Stimulated activated CD8-positive, alpha-beta memory T cell treated with anti-CD3 and anti-CD28 coated beads, Interleukin-12 subunit alpha, Interleukin-12 subunit beta, amount 100 ng/mL, for 1 hour (primary cell): ENCODE measurements at places on chromosomes 13 and 19.

GRCh38 chr13:73467125-73467524 is 408.3 kb downstream of the KLF5 start:
- DNase-seq: no peak

- DNase-seq: peak; percentile 24
These were observed 49.1 kb downstream of the NFIX start for GRCh38 chr19:13044231-13044836.

DNA sequence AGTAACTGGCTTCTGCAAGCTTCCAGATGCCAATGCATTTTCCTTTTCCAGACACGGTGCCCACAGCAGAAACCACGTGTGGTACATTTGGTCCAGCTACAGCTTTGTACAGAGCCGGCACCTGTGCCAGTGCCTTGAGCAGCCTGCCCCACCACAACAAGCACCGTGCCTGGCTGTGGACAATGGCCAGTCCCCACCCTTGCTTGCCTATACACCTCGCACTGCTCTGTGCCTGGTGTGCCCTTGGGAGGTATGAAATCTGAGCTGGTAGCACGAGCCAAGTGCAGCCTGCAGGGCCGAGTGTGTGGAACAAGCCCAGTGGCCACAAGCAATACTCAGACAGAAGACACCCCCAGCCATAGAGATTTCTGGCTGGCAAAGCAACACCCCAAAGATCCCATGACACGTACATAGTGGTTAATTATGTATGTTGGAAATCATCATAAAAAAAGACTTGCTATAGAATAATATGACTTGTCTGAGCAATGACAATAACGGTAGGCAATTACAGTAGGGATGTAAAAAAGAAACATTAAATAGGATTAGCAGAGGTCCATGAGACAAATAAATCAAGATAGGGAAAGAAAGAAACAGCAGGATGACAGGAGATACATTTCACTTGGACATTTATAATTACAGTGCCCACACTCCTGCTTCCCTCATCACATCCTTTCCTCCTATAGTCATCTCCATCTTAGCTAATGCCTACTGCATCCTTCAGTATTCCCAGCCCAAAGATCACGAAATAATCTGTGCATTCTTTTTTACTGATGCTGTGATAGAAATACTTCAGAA is 1399.5 kb downstream of the PCDH9 start:
- DNase-seq: no peak

DNA sequence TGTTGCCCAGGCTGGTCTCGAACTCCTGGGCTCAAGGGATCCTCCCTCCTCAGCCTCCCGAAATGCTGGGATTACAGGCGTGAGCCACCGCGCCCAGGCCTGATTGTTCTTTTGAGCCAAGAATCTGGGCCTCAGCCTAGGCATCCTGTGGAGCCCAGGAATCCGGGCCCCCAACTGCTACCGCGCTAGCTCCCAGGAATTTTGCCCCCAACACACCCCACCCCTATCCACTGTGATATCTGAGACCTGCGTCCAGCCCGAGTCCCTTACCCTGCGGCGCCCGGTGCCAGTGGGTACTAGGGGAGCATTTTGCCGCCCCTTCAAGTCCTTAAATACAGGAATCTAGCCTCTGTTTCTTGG is 838 bp upstream of the MYADM start:
- no peak for DNase-seq

- no peak for DNase-seq
These were observed 211.7 kb downstream of the DCT start for GRCh38 chr13:94267581-94268366.

DNA sequence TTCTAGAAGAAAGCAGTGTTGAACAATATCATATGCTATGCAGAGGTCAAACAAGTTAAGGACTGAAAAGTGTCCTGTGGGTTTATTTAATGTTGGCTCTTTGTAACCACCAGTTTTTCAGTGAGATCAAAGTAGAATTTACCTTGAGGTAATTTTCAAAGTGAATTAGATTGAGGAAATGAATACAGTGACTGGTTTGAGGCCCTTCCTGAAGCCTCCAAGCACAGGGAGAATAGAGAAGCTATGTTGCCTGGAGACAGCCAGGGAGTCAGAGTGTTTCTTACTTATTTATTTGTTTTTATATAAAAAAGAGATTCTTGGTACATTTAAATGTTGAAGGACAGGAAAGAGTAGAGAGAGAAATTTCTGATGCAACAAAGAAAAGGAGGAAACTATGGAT is 954.3 kb upstream of the SPRY2 start:
- no peak for DNase-seq

- DNase-seq: no peak
These were observed 16.4 kb upstream of the ZNF14 start for GRCh38 chr19:19749117-19749907.

GRCh38 chr19:47752440-47753211 is 7.3 kb downstream of the NOP53 start:
- DNase-seq: no peak

DNA sequence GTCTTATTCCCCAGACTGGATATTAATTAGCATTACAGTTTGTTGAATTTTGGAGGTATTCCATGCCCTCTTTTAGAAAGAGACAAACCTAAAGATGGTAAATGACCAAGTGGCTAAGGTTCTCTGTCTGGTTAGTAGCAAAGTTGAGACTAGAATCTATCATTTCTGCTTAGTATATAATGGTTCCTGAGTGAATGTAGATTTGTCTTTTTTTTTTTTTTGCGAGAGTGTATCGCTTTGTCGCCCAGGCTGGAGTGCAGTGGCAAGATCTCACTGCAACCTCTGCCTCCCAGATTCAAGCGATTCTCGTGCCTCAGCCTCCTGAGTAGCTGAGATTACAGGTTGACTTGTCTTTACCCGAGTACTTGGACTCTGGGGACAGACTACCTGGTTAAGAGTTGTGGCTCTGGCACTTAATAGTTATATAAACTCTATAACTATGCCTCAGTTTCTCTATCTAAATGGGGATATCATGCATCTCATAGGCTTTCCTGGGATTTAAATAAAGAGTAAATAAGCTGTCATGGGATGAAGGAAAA is 2.7 kb downstream of the NAA16 start:
- DNase-seq: no peak

GRCh38 chr19:29445246-29445645 is 80.5 kb upstream of the VSTM2B start:
- DNase-seq: no peak

DNA sequence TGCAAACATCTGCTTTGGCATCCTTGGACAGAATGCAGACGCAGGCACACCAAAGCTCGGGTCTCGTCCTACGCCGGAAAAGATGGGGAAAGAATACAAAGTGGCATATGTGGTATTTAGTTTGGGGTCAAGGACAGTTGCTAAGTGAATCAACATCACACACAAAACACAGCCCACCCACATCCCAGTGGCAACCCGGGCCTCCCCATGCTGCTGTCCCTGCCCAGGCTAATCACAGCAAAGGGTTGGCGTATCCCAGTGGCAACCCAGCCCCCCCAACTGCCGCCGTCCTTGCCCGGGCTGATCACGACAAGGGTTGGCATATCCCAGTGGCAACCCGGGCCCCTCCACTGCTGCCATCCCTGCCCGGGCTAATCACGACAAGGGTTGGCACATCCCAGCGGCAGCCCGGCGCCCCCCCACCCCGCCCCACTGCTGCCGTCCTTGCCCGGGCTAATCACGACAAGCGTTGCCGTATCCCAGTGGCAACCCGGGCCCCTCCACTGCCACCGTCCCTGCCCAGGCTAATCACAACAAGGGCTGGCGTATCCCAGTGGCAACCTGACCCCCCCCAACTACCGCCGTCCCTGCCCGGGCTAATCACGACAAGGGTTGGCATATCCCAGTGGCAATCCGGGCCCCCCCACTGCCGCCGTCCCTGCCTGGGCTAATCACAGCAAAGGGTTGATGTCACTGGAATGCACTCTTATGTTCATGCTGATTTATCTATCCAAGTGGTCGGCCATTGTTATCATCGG is 167.8 kb upstream of the SOX1 start:
- no peak for DNase-seq

- DNase-seq: no peak
These were observed 3.0 kb upstream of the RAB3D start for GRCh38 chr19:11342429-11342828.

DNA sequence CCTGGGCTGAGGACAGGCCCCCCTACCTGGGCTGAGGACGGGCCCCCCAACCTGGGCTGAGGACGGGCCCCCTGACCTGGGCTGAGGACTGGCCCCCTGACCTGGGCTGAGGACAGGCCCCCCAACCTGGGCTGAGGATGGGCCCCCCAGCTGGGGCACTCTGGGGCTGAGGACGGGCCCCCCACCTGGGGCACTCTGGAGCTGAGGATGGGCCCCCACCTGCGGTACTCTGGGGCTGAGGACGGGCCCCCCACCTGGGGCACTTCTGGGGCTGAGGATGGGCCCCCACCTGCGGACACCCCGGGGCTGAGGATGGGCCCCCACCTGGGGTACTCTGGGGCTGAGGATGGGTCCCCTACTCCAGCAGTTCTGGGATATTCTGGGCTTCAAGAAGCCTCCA is 65.5 kb downstream of the RASA3 start:
- no peak for DNase-seq

GRCh38 chr19:46717034-46717715 is at the start of gene PRKD2:
Gene PRKD2 (minus strand): TSS chr19:46717114. CDS start chr19:46716370, 744 bp downstream.
- DNase-seq: peak; percentile 86

DNA sequence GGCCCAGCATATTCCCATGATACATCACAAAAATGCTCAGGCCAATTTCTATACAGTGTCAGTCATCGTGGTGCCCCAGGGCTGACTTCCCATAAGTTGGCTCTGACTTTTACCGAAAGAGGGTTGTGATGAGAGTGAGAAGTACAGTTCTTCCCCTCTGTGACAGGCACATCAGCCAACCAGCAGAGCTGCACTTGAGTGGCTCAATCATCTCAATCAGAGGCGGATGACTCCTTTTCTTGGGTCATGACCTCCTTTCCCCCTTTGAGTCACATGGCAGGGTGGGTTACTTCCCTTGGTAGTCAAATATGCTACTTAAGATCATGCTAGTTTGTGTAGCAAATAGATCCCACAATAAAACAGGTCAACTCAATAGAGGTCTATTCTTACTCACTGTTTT is 6.9 kb upstream of the AMER2 start:
- no peak for DNase-seq

DNA sequence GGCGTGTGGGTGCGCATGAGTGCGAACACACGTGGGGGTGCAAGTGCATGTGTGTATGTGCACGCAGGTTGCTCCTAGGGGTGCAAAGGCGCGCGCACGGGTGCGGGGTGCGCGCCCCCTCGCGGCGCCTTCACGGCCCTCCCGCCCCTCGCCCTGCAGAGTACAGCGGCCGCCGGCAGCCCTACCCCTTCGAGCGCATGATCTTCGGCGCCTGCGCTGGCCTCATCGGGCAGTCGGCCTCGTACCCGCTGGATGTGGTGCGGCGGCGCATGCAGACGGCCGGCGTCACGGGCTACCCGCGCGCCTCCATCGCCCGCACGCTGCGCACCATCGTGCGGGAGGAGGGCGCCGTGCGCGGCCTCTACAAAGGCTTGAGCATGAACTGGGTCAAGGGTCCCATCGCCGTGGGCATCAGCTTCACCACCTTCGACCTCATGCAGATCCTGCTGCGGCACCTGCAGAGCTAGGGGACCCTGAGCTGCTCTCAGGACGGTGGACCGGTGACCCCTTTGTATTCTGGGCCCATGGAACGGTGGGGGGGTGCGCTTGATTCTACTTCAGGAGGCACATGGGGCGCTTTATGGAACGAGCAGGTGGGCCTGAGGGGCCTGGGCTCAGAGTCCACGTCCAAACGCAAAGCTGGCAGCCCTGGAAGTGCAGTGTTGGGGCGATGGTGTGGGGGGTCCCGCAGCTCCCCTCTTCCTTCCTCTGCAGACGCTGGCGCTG is 27.7 kb downstream of the TMEM161A start:
- no peak for DNase-seq

DNA sequence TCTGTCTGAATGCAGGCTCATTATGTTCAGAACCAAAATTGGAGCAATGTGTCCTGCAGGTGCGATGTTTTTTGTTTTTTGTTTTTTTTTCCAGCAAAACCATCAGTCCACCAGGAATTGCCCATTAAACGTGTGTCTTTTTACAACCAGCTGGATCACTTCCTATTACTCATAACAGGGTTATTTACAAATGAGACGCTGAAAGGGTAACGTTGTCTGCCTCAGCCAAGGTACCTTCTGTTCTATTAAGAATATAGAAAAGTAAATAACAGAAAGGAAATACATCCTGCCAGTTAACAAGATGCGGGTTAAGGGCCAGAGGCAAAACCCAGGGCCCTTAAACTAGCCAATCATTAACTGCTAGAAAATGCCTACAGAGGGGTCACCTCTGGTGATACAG is 590.4 kb downstream of the TBC1D4 start:
- no peak for DNase-seq

DNA sequence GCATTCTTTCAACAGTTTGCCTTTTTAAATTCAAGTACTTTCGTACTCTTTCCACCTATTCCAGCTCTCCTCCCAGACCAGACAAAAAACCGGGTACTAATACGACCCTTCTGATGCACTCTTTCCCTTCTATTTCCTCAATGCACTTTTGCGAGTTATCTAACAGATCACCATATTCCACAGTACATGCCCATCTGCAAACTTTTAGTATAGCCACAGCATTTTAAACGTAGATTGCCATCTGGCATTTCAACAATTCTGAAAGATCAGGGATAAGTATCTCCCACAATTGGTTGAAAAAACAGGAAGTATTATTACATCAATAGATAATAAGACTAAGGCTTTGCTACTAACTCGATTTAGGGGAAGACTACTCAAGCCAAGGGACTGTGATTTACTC is 31.5 kb downstream of the RBM26 start:
- no peak for DNase-seq

DNA sequence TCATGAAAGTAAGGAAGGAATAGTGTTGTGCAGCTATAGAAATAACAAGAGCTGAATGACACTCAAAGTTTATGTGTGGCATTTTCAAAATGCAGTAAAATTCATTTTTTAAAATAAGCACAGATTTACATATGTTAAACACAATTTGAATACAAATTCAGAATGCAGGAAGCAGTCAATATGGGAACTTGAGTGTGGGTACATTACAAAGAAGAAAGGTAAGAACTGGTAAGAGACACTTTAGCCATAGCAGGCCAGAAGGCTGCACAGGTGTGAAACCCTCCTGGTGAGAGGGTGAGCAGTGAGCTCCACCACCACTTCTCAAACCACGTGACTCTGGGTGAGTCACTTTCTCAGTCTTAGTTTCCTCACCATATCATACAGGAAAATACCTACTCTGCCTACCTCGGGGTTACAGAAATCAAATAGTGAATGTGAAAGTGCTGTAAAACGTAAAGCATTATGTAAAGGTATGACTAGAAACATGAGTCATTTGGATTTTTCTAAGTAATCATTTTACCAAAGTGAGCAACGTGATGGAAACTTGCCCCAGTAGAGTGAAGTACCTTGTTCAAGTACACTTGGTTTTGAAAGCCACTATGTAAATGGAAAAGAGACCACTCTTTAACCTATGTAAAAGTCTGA is 40.5 kb downstream of the USP12 start:
- DNase-seq: peak; percentile 49

- DNase-seq: no peak
These were observed 7.9 kb downstream of the MLLT1 start for GRCh38 chr19:6271721-6272410.

DNA sequence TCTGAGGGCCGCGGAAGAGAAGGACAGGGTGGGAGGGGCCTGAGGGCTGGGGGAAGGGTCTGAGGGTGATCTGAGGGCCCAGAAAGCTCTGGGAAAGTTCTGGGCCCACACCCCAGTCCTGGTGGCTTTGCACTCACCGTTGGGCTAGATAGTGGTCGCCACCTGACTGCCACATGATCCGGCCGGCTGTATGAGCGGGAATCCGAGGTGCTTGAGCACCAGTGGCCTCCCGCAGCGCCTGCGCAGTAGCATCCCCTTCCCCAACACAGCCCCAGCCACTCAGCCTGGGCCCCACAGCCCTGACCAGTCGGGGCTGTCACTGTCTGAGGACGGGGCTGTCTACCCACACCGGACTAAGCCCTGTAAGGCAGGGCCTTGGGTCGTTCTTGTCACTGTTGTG is 15.0 kb downstream of the PRODH2 start:
- DNase-seq: no peak
